ENCODE measurements at places on chromosomes 2 and 18. TPM values are rescaled to one million over a fixed set of nuclear protein-coding genes. Genes with fewer than 3 reads are reported as not detected.

DNA sequence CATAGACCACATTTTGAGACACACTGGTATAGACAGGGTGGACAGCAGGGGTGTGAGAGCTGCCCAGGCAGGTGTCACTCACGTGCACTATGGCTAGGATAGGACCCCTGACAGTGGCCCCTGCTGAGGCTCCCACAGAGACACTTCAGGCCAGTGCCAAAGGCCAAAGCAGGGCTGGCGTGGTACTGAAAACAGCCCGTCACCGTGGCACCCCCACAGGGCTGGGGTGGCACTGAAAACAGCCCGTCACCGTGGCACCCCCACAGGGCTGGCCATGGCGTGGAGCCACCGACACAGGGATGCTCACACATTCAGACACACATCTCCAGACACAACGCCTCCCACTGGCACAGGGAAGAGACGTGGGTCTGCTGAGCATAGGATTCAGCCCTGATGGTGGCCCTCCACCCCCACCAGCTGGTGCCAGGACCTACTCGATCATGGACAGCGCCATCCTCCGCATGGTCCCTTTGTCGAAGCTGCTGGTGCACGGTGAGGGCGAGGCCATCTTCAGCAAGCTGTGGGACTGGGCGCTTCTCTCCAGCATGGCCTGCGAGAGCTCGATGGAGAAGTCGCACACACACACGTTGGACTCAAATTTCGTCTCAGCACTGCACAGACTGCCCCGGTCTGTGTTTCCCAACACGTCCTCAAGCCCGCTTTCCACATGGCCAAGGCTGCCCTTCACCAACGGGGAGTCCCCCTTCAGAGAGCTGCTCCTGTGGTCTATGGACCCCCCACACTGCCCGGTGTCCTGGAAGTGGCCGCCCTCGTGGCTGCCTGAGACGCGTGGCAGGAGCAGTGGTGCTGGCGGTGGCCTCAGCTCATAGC is 34.1 kb downstream of the ANKMY1 start:
- DNase-seq, result no peak

DNA sequence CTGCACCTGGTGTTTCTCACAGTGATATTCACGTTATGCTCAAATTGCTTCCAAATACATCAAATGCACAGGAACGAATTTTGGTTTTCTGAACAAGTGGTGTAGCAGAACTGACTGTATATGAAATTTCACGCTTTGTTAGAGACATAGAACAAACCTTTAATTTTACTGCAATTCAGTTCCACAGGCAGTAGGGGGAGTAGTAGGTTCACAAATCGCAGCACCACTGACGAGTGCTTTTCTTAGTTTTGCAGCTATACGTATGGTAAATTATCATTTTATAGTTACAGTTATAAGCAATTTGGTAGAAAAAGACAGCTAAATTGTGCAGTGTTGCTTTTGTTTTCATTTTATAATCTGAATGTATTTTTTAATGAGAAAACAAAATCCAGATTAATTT is 113.3 kb downstream of the KIAA1328 start:
- no peak for DNase-seq

GRCh38 chr18:8411492-8411891 is 197.7 kb upstream of the RAB12 start:
- no peak for DNase-seq

GRCh38 chr2:9791711-9792110 is 51.6 kb upstream of the TAF1B start:
- no peak for DNase-seq

DNA sequence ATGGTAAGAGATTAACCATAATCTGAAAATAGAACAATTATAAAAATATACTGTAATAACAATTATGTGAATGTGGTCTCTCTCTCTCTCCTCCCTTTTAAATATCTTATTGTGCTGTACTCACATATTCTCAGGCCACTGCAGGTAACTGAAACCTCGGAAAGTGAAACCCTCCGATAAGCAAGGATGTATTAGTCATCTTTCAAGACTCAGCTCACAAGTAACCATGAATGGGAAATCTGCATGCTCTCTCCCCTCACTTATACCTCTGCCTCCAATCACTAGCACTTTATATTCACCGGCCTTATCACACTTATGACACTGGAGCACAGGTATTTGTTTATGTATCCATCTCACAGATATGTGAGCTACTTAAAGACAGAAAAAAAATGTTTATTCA is 139.7 kb downstream of the LRP2 start:
- no peak for DNase-seq

CEP192 gene
- 66.3 TPM for total RNA-seq

DNA sequence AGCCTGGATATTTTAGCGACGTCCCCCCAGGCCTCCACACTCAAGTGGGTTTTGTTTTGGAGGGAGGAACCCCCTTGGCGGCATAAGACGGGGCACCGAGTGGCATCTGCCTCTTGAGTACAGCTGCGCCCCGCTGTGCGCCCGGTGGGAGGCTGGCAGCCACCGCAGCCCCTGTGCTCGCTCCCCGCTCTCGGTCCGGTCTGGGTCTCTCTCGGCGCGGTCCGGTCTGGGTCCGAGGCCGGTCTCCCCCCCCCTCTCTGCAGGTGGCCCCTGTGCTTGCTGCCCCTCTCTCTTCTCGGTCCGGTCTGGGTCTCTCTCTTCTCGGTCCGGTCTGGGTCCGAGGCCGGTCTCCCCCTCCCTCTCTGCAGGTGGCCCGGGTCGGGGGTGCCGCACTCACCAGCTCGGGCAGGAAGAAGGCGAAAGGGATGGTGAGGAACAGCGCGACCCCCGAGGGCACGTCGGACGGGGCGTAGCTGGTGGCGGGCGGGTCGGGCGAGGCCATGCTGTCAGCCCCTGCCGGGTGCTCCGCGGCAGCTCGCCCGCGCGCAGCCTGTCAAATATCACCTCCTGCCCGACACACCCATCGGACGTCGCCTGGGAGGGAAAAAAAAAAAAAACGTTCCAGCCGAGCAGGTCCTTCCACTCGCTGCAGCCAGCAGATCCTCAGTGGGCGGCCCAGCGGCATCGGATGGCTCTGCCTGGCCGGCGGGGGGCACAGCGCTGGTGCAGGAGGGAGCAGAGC is at the start of gene MALL:
Gene MALL, minus strand, starts transcription at position 532 of the 742 bp plus-strand sequence. Its CDS starts 30 bp downstream, at position 502.
- no peak for DNase-seq

KCNE4 gene
- 3.7 TPM for total RNA-seq

- no peak for DNase-seq
Measured at GRCh38 chr2:57407772-57408201, 638.8 kb upstream of the VRK2 start.

All from occipital lobe (tissue), 3 donors.